Stimulated activated CD4-positive, alpha-beta T cell treated with anti-CD3 and anti-CD28 coated beads, Interleukin-4, amount 100 ng/mL, for 1 hour (primary cell): ENCODE measurements at places on chromosomes 3 and 15.

DNA sequence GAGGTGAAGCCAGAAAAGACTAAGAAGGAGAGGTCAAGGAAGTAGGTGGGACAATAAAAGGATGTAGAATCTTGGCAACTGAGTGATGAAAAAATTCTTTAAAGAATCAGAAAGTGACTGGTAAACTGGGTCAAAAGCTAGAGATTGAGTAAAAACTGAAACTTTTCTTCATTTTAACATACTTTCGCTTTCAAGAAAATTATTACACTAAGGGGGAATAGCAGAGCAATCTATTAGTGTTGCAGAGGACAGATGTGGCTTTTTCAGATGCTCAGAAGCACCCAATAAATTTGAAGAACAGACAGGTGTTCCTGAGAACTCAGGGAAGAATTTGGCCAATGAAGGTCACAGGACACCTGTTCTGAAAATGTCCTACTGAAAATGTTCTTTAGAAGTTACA lies 805.4 kb upstream of the ALCAM start:
- DNase-seq: no peak

- no peak for DNase-seq
Measured at GRCh38 chr15:55694652-55695150, 48.3 kb downstream of the PRTG start.

DNA sequence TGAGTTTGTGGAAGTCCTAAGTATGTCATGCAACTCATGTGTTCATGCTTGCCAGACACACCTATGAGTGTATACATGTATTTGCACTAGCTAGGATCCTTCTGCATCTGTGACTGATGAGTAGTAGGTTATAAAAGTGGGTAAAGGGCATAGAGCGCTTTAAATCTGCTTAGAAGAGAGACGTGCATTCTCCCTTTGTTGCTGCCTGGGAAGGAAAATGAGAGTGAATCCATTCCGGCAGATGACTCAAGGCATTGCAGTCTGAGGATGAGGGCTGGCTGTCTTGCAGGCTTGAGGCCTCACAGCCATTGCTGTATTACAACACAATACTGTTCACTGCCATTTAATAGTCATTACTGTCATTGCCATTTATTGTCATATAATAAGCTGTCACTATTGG lies 120.8 kb upstream of the UMPS start:
- DNase-seq: no peak

- DNase-seq: no peak
Measured at GRCh38 chr3:177483182-177483967, 286.1 kb upstream of the TBL1XR1 start.

DNA sequence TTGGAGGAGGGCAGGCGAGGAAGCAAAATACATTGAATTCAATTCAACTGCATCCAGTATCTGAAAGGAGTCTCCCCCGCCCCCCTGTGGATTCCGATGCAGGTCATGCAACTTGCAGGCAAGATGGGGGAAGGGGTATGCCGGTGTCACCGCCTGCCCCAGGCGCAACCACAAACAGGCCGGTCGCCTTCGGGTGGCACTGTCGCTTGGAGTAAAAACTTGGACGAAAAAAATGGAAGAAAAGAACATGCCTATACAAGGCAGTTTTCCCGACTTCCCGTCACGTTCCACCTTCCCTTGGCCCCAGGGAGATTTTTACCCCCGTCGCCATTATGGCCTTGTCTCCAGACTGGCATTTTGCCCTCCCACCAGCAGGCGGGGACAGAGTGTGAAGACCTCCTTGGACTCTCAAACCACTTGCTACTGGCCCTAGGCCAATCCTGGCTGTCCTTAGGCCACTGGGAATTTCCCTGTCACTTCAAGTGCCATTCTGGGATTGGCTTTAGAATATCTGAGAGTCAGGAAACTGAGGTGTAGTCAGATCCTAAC lies 1.6 kb upstream of the NTRK3 start:
- DNase-seq: no peak

DNA sequence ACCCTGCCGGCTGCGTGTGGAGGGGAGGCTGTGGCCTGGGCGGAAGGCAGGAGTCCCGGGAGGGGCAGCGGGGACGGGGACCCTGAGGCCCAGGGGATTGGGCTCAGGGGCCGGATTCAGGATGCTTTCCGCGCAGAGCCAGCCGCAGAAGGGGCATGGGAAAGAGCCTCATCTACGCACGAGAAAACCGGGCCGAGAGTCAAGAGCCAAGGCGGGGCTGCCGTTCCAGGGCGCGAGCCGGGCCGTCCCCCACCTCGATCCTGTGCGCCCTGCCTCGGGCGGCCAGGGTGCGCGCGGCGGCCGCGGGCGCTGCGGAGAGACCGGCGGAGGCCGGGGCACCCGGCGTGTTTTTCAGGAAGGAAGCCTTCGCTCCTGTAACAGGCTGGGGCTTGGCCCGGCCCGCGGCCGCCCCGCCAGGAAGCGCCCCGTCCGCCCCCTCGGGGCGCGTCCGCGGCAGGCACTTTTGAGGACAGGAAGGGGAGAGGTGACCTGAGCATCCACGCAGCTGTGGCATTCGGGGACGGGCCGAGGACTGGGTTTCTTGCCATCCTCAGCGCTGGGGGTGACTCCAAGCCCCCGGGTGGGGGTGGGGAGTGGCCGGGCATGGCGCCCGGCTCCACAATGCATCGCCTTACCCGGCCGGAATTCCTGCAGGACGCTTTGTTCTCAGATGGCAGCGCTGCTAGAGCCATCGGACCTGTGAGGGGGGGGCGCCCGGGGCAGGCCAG lies 62.3 kb upstream of the GATA2 start:
- DNase-seq: no peak

DNA sequence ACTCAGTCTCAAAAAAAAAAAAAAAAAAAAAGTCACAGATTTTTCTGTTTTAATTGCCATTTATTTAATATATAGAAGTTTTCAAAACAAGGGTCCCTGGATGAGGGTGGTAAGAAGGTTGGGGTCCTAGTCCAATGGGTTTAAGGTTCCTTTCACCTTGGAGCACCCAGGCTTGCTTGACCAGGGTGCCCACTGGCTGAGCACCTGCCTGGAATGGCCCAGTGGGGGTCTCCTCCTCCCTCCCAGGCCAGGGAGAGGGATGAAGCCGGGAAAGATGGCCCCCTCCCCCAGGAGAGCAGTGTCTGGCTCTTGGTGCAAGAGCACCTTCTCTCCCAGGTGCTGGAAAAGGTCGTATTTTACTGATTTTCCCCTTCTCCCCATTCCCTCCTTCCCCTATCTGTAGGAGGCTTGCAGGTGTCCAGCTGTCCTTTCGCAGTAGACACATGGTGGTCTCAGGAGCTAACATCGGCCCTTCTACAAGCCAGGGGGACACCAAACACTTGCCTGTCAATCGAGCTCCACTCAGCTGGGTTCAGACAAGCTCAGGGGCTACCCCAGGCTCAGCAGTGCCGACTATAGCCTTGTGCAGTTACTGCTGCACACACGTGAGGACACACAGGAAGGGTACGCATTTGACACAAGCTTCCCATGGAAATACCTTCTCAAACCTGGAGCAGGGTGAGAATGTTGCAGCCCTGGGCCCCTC lies 112.3 kb upstream of the KLF13 start:
- no peak for DNase-seq
